ENCODE measurements at places on chromosomes 2 and 18.

DNA sequence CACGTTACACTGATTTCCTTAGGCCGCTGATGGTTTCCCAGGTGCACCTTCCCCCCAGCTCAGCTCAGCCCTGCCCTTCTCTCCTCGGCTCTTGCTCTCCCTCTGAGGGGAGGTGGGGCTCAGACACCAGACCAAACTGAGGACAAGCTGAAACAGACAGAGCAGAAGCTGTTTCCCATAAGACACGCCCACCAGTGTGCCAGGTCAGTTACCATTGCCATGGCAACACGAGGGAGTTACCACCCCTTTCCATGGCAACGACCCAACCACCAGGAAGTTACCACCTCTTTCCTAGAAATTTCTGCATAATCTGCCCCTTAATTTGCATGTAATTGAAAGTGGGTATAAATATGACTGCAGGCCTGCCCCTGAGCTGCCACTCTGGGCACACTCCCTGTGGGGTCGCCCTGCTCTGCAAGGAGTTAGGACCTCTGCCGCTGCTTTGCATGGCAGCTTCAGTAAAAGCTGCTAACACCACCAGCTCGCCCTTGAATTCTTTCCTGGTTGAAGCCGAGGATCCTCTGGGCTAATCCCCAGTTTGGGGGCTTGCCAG lies 120.9 kb upstream of the SMIM21 start:
- DNase-seq: no peak

DNA sequence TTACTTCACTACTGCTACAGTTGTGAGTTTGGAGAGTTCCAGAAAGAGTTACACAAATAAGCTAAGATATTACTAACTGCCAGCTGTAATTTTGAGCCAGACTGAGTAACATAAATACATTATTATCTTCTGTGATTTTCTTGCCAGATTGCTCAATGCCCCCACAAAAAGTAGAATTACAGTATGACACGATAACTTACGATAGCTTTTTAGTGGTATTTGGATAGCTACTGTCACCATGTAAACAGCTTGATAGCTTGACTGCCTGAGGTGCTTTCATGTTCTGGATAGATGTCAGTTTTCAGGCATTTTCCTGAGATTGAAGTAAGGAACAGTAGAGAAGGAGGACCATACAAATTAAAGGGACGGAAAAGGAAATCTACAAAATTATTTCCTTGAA lies 533.3 kb downstream of the SOCS6 start:
- DNase-seq: no peak

DNA sequence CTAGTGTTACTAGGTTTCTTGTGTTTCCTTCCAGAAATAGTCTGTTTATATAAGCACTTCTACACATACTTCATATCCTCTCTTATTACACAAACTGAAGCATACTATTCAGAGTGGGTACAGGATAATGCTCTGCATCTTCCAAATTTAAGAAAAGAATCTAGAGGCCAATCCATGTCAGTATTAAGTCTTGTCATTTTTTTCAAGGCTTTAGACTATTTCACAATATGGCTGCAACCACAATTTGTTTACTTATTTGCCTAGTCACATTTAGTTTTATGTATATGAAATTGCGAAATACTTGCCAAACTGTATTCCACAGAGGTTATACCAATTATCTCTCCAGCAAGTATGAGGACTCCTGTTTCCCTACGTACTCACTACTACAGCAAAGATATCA lies 27.9 kb downstream of the IWS1 start:
- DNase-seq: no peak

DNA sequence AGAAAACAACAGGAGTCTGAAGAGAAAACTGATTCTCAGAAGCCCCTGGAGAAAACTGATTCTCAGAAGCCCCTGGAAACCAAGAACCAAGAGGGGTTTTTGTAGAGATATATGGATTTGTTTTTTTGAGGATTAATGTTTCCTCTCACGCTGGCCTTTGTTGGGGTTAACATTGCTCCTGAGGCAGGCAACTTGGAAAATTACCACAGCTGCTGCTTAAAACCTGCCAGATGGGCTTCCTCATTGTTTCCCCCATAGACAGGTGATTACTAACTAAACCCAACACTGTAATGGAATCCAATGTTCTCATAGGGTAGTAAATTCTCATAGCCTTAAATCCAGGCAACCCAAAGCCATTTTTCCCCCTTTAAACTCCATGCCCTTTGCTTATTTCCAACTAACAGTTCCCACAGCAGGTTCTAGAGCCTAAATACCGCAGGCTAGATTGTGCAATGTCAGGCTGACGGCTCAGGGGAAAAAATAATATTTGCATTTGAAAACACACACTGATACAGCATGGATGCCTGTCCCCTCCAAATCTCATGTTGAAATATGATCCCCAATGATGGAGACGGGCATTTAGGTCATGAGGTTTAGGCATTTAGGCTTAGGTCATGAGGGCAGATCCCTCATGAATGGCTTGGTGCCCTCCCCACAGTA lies 272.3 kb upstream of the PKDCC start:
- DNase-seq: no peak

All from cortex of kidney (tissue), 1 donor.